Epithelial cell of proximal tubule (primary cell): ENCODE measurements at places on chromosomes 4 and X. TPM values are rescaled to one million over a fixed set of nuclear protein-coding genes. Genes with fewer than 3 reads are reported as not detected.

The ALAS2 gene
- total RNA-seq = not detected in 2 replicates

- DNase-seq = no peak
Measured at GRCh38 chr4:114758066-114758465, 159.5 kb downstream of the UGT8 start.

The ADAM29 gene
- not detected in 2 replicates for total RNA-seq

DNA sequence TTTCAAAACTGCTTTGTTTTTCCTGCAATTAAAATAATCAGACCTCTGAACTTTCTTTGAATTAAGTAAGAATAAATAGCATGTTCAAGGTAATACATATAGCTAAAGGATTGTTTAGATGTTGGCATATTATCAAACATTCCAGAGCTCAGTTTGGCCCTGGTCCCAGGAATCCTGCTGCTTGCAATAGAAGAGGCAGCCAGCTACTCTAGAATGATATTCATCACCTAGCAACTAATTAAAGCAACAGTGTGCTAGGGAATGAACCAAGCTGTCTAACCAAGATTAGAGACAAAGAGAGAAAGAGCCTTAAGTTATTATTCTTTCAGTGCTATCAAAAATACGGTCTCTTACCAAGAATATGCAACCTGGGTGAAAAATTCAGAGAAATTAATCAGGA, 460.9 kb downstream of the GABRG1 start:
- peak; percentile 35 for DNase-seq

- no peak for DNase-seq
Measured at GRCh38 chr4:127558489-127559407, 74.0 kb upstream of the INTU start.
